Breast epithelium (tissue), 4 donors: ENCODE measurements at places on chromosomes 1 and 21. TPM values are rescaled to one million over a fixed set of nuclear protein-coding genes. Genes with fewer than 3 reads are reported as not detected.

- DNase-seq = no peak
Observed at GRCh38 chr21:26966649-26967061, 233 bp downstream of the ADAMTS5 start.

DNA sequence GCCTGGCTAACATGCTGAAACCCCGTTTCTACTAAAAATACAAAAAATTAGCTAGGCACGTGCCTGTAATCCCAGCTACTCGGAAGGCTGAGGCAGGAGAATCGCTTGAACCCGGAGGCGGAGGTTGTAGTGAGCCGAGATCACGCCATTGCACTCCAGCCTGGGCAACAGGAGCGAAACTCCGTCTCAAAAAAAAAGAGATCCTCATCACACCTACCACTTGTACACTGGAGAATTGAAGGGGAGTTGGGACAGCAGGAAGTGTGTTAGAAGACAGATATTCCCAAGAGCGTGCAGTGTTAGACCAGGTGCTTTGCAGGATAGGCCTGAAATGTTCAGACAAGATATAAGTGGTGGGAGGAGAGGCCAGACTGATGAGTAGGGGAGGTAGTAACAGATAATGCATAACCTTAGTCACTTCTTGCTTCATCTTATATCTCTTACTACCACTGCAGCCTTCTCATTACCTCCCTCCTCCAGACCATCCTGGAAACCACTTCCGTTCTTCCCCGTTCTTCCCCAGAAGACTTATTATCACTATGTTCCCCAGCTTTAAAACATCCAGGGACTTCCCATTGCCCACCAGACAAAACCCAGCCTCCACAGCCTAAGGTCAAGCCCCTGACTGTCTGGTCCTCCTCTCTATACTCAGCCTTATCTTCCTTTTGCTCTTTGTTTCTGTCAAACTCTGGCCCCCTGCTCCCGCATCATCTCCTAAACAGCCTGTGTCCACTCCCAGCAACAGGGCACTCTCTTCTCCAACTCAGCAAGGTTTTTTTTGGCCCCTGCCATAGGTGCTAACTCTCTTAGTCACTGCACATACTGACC is 21.3 kb downstream of the FAM20B start:
- no peak for DNase-seq

DNA sequence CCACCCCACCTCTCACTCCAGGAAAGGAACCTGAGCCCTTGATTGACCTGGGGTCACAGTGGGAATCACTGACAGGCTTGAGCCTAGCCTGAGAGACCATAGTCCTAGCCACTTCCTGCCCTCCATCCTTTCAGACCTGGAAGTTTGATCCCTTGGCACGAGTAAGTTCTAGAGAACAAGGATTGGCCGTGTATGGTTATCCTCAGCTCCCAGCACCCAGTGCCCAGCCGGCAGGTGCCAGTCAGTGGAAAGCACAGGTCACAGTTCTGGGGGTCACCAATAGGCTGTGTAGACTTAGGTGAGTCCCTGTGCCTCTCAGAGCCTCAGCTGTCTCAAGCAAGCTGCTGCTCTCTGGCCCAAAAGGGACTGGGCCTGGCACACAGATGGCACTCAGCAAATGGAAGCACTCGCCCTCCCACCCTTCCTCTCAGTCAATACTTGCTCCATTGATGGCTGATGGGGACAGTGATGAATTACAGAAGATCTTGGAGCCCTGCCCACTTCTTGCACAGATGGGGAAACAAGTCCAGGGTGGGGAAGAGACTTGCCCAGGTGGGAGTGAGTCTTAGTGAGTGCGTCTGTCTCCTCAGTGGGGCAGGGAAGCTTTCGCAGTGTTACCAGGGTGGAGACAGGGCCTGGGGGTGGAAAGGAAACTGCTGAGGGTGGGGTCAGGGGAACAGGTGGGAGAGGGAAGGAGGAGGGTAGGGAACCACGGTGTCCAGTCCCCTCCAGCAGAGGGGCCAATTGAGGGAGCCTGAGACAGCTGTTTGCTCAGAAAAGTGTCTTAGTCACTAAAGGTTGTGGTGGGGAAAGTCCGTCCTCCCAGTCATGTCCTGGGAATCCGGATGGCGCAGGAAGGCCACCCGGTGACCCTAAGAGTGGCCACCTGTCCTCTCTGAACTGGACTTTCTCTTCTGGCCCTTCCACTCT is 2.6 kb upstream of the KCNQ4 start:
- no peak for DNase-seq

DNA sequence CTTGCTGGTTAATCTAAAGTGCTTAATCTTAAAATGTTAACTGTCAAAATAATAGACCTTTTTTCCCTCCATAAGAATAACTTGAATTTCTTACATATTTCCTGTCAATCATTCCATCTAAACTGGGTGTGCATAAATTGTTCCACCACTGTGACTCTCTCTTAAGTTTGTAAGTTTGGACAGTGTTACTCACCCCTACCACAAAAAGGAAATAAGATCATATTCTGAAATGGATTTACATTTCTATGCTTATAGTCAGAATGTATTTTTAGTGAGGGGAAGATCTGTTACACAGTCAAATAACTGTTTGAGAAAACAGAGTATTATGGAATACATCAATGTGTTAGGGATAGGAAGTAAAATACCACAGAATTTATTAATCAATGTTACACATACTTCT is 109.6 kb upstream of the DPYD start:
- DNase-seq = no peak

DNA sequence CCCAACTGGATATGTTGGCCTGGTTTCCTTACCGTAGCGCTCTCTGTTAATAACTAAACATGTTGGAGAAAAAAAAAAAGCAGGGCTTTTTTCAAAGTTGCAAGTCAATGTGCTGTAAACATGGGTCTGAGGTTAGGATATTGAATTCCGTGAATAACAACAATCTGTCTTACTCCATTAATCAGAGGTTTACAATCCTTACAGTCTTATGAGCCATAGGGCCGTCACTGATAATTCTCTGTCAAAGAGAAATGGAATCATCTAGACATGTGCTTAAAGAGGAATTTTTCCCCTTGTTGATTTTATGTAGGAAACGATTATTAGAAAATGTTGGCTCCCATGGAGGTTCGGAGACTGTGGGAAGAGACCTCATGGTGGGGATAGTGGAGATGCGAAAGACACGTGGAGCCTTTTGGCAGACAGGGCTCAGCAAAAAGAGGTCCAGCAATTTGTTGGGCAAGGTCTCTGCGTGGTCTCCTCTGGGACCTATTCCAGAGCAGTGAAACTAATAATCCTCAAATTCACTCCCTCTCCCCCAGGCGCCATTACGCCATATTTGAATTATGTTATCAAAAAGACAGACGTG is 83.5 kb upstream of the CLDN14 start:
- no peak for DNase-seq

- DNase-seq = no peak
Observed at GRCh38 chr1:205279986-205280385, 41.6 kb downstream of the NUAK2 start.

DNA sequence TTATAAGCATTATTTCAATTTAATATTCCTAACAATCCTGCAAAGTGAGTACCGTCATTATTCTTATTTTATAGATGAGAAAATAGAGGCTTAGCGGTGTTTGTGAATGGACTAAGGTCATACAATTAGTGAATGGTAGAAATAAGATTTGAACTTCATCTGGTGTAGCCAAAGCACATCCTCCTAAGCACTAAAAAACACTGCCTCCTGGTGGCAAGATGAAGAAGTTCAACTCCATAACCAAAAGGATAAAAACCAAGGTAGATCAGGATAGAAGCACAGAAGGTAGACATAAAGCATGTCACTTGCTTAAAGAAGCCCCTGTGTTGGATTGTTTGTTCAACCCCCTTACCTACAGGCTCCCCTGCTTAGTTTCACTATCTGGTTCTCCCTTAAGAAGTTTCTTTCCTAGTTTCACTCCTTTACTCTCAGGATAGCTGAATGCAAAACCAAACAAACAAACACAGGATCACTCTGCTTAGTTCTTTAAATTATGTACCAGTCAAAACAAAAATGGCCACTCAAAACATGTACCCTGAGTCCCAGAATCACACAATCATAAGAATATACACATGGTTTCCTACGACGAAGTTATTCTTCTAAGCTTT is 12.7 kb upstream of the AIM2 start:
- no peak for DNase-seq

DNA sequence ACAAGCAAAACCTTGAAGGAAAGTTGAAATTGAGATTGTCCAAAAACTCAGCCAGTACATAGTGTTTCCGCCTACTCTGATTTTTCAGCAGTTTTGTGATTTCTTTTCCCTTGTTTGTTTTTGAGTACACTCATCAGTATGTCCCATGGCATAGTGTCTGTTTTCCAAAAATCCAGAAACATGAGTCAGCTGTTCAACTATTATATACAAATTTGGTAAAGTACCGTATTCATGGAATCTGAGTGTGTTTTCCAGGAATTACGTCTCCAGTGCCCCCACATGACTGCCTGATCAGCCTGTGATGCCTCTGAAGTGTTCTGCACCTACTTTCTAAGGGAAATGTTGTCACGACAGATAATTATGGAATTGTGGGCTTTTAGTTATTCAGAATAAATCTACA is 186.8 kb downstream of the LTN1 start:
- DNase-seq = no peak

The ELF3 gene
- total RNA-seq = 1.3 TPM

The PDC gene
- total RNA-seq = not detected

The LORICRIN gene
- total RNA-seq = not detected

The AVPR1B gene
- total RNA-seq = not detected
